Activated CD4-positive, alpha-beta T cell treated with anti-CD3 and anti-CD28 coated beads, Interleukin-2, Interleukin-4, amounts not matched to agents 100 ng/mL and 50 ng/mL, durations not matched to agents 16 hours and 8 hours (primary cell): ENCODE measurements at places on chromosomes 12 and 14.

GRCh38 chr14:81982046-81982445 lies 448.4 kb upstream of the SEL1L start:
- DNase-seq, result no peak

GRCh38 chr14:101873991-101874390 lies 90.4 kb upstream of the DYNC1H1 start:
- DNase-seq, result no peak

DNA sequence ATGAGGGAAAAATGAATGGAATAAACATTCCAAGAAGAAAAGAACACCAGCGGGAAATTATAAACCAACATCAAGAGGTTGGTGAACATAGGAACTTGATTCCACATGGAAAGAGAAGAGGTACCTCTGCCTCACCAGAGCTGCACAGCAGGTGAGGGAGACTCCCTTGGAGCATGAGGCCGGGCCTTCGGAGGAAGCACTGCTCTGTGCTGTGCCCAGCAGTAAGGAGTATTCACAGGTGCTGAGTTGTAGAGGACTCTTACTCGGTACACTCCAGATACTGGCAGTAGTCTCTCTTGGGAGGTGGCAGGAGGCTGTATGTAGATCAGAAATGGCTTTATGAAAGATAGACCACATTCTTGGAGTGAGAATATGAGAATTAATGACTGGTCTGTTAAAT lies 76.0 kb downstream of the NPAS3 start:
- DNase-seq, result no peak

GRCh38 chr14:61103541-61104339 lies 122.7 kb downstream of the SLC38A6 start:
- DNase-seq, result peak; percentile 85

- DNase-seq, result no peak
These were observed 580.2 kb downstream of the MED13L start for GRCh38 chr12:115697340-115697739.

- DNase-seq, result no peak
These were observed 62.3 kb downstream of the GCH1 start for GRCh38 chr14:54840336-54840735.

GRCh38 chr12:12719496-12719895 lies 2.3 kb downstream of the CDKN1B start:
- DNase-seq, result no peak

DNA sequence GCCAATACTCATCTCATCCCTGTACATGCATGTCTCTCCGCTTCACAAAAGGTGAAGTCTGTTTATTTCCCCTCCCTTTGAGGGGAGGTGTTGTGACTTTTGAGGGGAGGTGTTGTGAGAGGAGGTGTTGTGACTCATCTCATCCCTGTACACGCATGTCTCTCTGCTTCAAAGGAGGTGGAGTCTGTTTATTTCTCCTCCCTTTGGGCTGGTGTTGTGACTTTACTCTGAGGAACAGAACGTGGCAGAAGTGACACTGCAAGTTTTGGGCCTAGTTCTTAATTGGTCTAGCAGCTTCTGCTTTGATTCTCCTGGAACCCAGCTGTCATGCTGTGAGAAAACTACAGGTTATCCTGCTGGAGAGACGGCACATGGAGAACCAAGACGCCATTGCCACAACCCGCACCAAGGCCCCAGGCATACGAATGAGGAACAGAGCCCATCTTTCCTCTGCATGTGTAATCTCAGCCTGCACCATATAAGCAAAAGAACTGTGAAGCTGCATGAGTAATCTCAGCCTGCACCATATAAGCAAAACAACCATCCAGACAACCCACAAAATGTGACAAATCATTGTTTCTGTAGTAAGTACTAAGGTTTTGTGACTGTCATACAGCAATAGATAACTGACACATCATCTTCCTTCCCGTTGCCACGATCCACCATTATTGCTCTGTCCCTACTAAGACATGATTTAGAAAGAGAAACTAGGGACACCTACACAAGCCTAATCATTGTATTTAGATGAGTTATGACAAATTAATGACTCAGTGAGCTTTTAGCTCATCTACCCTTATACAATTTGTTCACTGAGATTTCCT lies 30.0 kb downstream of the GALNT4 start:
- DNase-seq, result peak; percentile 85

- DNase-seq, result no peak
These were observed 190.1 kb downstream of the FOXN3 start for GRCh38 chr14:89226801-89227495.
